ENCODE measurements at places on chromosomes 2 and 18.

DNA sequence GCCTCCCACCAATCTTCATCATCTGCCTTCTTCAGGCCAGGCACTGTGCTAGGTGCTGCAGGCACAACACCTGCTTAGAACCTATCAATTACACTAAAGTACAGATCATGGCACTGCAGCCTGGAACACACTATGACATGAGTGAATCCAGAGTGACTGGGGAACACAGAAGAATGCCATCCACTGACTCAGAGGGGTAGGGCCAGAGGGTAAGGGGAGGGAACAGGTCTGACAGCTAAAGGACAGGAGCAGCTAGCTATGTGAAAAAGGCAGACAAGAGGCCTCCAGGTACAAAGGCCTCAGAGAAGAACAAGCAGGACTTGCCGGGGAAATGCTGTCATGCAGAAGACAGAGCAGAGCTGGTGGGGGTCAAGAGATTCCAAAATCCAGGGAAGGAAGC, 53.3 kb upstream of the ACAA2 start:
- DNase-seq = no peak

DNA sequence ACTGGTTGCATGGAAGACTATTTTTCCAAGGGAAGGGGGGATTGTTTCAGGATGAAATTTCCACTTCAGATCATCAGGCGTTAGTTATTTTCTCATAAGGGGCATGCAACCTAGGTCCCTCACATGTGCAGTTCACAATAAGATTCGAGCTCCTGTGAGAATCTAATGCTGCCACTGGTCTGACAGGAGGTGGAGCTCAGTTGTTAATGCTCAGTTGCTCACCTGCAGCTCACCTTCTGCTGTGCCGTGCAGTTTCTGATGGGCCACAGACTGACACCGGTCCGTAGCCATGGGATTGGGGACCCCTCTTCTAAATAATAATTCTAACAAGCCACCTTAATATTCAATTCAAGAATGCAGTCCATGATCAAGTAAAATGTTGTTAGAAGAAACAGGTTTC, 34.9 kb downstream of the PLCL1 start:
- no peak for DNase-seq

DNA sequence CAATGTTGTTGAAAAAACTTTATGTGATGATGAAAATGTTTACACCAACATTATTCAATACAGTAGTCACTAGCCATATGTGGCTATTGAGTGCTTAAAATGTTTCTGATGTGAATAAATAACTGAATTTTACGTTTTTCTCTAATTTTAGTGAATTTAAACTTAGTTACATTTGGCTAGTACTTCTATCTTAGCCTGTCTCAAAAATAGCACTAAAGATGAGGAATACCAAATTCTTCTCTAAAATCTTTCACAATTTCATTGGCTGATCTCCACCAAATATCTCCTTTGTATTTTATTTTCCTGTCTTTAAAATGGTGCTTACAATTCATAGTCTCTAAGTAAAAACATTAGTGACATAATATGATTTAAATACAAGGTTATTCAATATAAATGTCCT, 83.7 kb upstream of the RND3 start:
- DNase-seq = no peak

DNA sequence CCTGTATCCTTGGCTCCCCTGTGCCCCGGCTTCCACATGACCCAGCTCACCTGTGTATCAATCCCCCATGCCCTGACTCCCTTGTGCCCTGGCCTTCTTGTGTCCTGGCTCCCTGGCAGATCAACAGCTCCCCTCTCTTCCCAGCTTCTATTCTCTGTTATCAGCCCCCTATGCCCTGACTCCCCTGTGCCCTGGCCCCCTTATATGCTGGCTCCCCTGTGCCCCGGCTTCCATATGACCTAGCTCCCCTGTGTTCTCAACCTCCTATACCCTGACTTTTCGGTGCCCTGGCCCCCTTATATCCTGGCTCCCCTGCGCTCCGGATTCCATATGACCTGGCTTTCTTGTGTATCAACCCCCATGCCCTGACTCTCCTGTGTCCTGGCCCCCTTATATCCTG, 209.2 kb downstream of the LOXHD1 start:
- DNase-seq = no peak

- DNase-seq = no peak
Measured at GRCh38 chr2:6970976-6971480, 53.8 kb downstream of the RNF144A start.

DNA sequence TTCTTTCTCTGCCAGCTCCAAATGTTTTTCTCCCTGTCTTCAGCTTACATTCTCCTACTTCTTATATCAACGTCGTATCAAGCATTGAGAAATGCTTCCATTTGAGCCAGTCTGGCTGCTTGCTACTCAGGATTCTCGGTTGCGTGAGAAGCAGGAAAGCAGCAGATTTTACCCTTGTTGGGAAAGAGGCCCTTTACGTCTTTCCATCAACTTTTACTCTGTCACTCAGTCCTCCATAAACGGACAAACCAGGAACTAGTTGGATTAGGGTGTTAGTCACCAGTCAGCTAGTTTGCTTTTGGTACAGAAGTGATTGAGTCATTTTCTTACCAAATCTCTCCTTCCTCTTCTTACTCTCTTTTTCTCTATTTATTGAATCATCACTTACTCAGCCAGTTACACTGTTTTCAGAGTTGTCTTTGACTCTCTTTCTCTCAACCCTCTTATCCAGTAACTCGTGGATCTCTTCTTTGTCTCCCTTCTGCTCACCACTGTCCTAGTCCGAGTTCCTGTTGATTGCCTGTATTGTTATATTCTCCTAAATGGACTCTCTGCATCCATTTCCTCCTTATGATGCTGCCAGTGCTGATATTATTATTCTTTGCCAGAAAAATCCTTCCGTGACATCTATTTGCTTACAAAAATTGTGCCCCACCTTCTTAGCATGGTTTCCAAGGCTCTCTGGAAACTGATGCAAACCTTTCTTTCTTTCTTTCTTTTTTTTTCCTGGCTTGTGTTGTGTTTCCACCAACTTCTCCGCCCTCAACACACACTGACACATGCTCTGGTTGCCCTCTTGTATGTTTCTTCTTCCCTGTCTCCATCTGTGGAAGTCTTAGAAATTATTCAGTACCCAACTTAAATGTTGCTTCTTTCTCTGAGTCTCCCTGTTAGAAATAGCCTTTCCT, 61.5 kb downstream of the VRK2 start:
- DNase-seq = no peak

Data from NCI-H524 treated with DMSO at 0.1 percent for 48 hours (cell line).